ENCODE measurements at places on chromosomes 7 and 10.

DNA sequence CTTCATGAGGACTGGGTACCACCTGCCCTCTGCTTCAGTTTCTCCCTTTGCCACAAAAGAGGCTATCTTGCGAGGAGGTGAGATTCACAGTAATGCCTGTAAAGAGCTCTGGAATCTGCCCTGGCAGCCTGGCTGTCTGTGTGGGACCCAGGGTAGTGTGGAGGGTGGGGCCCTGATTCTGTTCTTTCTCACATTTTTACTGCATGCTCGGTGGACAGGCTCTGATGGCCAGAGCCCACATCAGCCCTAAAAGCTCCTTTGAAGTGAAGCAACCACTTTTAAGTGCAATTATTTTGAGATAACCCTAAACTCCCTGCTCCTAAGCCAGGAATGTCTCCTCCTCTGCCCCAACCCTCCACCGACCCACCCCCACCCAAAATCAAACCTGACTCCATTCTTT is 92.1 kb upstream of the PODXL start:
- no peak for DNase-seq

GRCh38 chr10:84743483-84743882 is 415.1 kb downstream of the CCSER2 start:
- DNase-seq: no peak

DNA sequence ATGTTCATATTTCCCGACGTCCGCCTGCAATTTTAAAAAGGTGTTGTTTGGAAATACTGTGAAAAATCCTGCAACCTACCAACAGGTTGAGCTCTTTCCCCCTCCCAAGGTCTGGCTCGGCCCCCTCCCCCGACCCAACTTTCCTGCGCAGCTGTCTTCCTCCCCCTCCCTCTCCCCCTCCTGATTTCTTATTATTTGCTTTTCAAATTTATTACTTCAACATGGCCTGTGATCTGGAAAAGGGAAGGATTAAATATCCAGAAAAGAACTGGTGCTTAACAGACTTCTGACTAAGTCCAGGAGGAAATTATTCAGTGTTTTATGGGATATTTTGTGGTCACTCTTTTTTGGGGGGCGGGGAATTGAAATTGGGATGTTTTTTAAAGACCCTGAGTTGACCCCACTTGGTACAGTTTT is 2.4 kb downstream of the ARID5B start:
- DNase-seq: no peak

GRCh38 chr7:94056796-94057207 is 52.6 kb upstream of the BET1 start:
- no peak for DNase-seq

GRCh38 chr10:3986493-3987142 is 201.6 kb upstream of the KLF6 start:
- no peak for DNase-seq

DNA sequence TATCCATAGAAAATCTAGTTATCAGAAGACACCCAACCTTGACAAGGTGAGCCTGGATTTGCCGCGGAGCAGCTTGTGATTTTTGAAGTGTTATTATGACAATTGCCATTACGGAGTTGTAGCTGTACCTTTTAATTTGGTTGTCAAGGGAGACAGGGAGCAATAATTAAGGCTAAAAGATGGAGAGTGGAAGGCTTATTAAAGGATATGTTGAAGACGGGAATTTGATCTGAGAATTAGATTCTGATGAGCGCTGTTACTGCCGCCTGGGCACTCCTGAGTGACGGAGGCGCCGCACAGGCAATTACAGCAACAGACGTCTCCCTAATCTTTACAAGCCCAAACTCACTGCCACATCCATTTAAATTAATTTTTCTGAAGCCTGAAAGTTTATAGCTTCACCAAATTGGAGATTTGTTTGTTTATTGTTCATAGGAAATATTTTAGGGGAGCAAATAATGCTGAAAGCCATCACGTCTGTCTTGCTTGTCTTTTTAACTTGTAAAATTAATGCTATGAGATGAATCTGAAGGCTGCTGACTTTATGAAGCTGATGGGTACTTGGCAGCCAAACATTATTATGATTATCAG is 475.0 kb upstream of the ADARB2 start:
- DNase-seq: no peak

Data from pancreas (tissue), 10 donors.